Sciatic nerve (tissue), 2 donors: ENCODE measurements at places on chromosomes 1 and 21. TPM values are rescaled to one million over a fixed set of nuclear protein-coding genes. Genes with fewer than 3 reads are reported as not detected.

DNA sequence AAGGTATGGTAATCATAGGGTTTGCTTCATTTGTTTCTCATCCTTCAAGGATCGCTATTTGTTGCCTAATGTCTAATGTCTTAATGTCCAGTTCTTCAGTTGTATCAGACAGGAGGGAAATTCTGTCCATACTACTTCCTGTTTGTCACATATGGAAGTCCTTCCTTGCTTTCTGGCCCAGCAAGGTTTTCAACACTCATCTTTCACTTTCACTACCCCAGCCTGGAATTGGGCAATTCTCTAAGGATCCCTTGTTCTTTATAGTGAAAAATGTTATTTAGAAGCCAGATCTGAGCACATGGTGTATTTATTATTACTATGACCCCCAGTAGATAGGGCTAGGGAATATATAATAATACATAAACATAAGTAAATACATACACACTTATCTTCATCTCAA lies 50.6 kb upstream of the SLC35A3 start:
- DNase-seq: no peak

DNA sequence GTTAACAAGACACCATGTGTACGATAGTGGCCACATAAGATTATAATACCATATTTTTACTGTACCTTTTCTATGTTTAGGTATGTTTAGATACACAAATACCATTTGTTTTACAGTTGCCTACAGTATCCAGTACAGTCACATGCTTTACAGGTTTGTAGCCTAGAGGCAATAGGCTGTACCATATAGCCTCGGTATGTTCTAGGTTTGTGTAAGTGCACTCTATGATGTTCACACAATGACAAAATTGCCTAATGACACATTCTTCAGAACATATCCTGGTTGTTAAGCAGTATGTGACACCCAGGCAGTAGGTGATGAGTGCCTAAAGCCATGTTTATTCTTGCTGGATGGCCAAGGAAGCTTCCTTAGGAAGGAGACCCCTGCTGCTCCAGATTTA lies 111.8 kb downstream of the PAPPA2 start:
- no peak for DNase-seq

GRCh38 chr21:44946254-44947041 lies 6.6 kb downstream of the SLX9 start:
- DNase-seq: peak; percentile 53

GRCh38 chr1:40620150-40620549 lies 45.3 kb downstream of the RIMS3 start:
- no peak for DNase-seq

- DNase-seq: no peak
Observed at GRCh38 chr1:76901158-76901767, 34.0 kb downstream of the ST6GALNAC5 start.

- DNase-seq: no peak
Observed at GRCh38 chr1:98393719-98394118, 267.8 kb upstream of the SNX7 start.

- peak; percentile 77 for DNase-seq
Observed at GRCh38 chr1:58584082-58584895, 7.2 kb upstream of the TACSTD2 start.

DNA sequence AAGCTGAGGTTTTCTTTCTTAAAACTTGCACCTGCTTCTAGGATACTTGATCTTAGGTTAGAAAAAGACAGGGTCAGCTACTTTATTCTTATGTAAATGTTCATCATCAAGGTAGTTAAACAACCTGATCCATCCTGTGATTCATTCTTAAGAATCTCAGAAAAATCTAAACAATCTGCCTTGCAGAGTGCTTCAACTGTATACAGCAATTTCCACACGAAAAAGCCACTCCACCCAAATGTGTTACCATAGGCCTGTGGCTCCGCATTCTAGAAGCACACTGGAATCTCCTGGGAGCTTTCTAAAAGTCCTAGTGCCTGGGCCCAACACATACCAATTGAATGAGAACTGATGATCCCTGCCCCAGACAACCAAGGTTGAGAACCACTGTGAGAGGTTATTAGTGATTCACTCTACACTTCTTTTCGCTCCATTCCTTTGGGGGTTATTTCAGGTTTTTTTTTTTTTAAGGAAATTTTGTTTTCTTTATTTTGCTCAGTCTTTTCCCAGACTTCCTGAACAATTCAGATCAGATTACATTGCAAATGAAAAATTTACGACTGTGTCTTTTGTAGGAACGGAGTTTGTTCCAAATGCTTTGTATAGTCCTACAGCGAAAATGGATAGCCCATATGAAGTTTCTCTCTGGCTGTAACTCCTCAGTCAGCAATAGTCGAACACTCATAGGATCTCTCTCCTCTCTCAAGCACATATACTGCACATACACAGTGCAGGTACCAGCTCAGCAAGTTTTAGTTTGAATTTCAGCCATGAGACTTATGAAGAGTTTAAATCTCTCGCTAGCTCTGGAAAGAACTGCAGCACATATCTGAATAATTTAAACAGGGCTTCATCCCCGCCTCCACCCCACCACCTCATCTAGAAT lies 16.1 kb downstream of the SMYD2 start:
- no peak for DNase-seq

DNA sequence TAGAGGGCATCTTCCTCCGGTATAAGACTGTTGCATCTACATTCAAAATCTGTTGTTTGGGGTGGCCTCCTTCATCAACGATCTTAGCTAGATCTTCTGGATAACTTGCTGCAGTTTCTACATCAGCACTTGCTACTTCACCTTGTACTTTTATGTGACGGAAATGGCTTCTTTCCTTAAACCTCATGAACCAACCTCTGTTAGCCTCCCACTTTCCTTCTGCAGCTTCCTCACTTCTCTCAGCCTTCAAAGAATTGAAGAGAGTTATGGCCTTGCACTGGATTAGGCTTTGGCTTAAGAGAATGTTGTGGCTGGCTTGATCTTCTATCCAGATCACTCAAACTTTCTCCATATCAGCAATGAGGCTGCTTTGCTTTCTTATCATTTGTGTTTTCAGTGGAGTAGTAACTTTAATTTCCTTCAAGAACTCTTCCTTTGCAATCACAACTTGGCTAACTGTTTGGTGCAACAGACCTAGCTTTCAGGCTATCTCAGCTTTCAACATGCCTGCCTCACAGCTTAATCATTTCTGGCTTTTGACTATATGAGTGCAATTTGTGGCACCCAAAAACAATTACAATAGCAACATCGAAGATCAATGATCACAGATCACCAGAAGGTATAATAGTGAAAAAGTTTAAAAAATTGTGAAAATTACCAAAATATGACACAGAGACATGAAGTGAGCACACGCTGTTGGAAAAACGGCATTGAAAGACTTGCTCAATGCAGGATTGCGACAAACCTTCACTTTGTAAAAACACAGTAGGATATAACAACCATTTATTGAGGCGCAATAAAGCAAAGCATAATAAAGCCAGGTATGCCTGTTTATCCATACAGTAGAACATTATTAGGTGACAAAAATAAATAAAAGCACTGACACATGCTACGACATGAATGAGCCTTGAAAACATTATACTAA lies 56.7 kb upstream of the GFI1 start:
- no peak for DNase-seq

Gene ARHGEF10L
- total RNA-seq: 34.3 TPM

Gene GPR25
- not detected for total RNA-seq

Gene KRTAP21-2
- total RNA-seq: not detected

Gene LRRC3
- 6.8 TPM for total RNA-seq

Gene ATPAF1
- 24.0 TPM for total RNA-seq

Gene CFAP107
- not detected for total RNA-seq

Gene SNIP1
- total RNA-seq: 17.3 TPM
